AML-193 (cell line): ENCODE measurements at places on chromosomes 6 and 20.

- no peak for DNase-seq
Measured at GRCh38 chr6:43833996-43834390, 64.0 kb downstream of the VEGFA start.

GRCh38 chr6:2274981-2275891, 29.8 kb upstream of the GMDS start:
- no peak for DNase-seq

- no peak for DNase-seq
Measured at GRCh38 chr6:20882014-20882413, 347.8 kb downstream of the CDKAL1 start.

- no peak for DNase-seq
Measured at GRCh38 chr6:75427329-75427728, 66.3 kb downstream of the FILIP1 start.

GRCh38 chr20:15597306-15597705, 975.9 kb downstream of the KIF16B start:
- DNase-seq = no peak

GRCh38 chr6:16031278-16031981, 97.5 kb upstream of the MYLIP start:
- DNase-seq = no peak

DNA sequence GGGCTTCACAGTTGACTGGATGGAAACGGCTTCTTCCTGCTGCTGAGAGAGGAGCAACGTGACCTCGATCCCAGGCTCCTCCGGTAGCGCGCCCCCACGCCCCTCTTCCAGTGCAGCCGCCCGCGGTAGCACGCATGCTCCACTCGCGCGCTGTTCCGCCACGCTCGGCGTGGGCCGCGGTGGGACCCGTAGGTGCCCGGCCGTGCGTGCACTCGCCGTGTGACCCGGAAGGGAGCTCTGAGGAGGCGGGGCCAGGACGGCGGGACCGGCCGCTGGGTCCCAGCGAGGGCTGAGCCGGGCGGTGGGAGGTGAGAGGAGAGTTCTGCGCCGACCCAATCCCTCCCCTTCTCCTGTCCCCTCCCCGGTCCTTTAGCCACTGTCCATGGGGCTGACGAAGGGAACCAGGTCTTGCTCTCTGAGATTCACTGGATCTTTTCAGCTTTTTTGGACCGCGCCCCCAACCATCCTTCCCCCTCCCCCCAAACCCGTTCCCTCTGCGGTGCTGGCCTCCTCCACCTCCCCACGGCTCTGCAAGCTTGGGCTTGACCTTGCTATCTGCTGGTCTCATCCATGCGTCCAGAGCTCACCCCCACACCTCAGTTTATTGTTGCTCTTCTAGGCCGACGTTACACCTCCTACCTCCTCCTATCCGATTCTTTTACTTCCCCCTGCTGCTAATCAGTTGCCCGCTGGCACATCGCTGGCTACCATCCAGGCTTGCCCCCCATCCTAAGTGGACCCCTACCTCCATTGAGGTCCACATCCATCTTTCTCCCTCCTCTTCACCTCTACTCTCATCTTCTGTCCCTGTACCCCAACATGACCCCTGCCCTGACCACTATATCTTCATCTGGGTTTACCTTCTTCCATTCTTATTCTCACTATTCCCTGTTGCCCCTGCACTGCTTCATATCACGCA, at the start of gene CUL9:
TSS of gene CUL9 (plus strand) at position 255 of the 919 bp plus-strand sequence. CDS start 2,115 bp downstream, outside the sequence.
- peak; percentile 70 for DNase-seq

DNA sequence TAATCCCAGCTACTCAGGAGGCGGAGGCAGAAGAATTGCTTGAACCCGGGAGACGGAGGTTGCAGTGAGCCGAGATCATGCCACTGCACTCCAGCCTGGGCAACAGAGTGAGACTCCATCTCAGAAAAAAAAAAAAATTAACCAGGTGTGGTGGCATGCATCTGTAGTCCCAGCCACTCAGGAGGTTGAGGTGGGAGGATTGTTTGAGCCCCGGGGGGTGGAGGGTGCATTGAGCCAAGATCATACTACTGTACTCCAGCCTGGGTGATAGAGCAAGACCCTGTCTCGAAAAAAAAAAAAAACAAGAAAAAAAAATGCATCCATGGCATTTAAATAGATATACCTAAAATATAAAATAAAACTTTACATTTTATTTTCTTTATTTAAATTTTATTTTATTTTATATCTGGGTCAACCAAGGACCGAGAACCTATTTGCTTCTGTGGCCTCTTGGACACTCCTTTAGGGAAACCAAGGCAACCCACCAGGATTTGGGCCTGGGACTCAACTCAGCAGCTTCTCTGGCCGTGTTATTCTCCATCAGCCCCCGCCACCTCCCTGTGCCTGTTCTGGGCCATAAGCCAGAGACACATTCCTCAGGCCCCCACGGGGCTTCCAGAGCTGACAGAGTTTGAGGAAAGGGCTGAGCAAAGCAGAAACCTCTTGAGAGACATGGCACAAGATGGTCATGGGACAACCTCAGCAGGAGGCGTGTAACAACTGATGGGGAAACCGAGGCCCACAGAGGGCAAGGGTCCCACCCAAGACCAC, 6.2 kb downstream of the SNTA1 start:
- DNase-seq = no peak

GRCh38 chr6:292506-293192, 362 bp downstream of the DUSP22 start:
- DNase-seq = no peak

- DNase-seq = no peak
Measured at GRCh38 chr20:49601153-49601924, 33.4 kb upstream of the PTGIS start.

DNA sequence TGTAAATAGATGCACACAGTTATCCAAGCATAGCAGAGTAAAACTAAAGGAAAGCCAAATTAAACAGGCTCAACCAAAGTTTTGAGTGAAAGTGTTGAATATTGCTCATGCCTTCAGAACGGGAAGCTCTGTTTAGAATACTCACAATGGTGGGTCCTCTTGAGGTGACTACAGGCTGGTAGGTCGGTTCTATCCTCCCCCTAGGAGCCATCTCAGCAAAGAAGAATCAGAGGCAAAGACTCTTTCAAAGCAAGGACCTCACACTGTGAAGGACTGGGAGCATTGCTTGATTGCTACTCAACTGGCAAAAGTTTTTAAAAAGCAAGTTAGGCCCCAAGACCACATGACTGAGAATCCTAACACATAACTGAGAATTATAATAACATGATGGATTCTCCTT, 88.4 kb upstream of the JAG1 start:
- DNase-seq = no peak

- peak; percentile 16 for DNase-seq
Measured at GRCh38 chr20:36792422-36792821, 18.9 kb upstream of the DSN1 start.

DNA sequence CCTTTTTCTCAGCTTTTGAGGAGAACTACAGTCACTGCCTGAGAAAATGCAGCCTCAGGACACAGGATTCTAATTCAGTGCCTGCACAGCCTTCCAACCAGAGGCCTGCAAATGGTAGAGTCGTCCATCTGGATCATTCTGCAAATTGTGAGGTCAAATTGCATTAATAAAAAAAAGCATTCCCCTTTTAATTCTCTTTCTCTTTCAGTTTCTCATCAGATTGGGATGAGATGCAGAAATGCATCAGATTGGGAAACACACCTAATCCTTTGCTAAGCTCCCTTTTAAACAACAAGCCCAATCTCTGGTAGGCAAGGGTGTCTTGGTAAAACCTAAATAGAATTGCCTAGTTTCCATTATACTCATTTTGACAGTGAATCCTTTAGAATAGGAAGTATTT, 838.8 kb downstream of the MAFB start:
- no peak for DNase-seq

DNA sequence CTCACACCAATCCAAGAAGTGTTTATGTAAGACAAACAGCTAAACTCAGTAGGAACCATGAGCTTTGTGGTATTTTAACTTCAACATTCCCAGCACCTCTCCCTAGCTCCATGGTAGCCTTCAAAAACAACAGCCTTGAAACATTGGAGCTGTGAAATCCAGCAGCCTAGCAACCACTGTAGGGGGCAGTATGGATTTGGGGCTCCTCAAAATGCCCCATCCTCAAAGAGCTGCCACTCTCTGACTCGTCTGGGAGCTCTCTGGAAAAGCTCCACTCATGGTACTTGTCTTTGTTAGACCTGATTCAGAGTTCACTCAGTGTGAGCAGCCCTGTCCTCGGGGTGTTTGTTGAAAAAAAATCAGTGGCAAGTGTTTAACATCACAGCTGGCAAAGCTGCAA, 82.9 kb downstream of the KIF6 start:
- DNase-seq = no peak

DNA sequence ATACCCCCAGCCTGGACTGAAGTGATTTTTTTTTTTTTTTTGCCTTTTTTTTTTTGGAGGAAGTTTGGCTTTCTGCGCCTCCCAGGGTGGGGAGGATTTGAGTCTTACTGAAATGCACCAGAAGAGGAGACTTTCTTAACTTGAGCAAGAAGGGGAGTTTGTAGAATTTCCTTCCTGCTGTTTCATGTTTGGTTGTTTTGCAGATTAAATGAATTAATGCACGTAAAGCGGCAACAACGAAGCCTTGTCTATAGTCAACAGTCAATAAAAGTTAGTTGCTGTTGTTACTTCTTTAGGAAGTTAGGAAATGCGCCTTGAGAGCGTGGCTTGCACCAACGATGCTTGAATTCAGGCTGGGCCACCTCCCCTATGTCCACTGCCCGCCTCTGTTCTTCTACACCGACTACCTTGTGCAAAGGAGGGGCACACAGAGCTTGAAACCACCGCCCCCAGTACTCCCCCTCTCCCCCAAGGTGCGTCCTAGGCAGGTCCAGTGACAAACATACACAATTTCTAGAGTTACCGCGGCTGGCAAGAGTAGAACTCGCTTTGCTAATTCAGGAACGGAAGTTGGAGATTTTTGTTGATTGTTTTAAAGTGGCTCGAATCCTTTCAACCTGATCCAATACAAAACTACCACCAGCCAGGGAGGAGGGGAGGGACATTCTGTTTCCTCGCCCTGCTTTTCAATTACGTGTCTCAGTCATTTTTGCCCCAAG, 830 bp upstream of the CYP24A1 start:
- DNase-seq = no peak

DNA sequence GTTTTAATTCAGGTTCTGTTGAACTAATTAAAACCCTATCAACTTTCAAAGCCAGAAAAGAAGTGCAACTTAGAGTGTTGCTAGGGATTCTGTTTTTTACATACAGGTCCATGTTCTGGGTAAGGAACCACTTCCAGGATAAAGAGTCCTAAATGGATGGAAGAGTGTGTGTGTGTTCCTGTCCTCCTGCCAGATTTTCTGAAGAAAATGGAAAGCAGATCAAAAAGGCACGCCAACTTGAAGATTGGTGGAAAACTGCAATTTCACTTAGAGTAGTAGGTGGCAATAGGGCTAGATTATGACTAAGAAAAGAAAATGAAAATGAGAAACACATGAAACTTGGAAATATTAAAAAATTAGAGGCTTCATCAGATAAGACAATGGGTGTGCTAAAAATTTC, 85.3 kb downstream of the COL21A1 start:
- no peak for DNase-seq

DNA sequence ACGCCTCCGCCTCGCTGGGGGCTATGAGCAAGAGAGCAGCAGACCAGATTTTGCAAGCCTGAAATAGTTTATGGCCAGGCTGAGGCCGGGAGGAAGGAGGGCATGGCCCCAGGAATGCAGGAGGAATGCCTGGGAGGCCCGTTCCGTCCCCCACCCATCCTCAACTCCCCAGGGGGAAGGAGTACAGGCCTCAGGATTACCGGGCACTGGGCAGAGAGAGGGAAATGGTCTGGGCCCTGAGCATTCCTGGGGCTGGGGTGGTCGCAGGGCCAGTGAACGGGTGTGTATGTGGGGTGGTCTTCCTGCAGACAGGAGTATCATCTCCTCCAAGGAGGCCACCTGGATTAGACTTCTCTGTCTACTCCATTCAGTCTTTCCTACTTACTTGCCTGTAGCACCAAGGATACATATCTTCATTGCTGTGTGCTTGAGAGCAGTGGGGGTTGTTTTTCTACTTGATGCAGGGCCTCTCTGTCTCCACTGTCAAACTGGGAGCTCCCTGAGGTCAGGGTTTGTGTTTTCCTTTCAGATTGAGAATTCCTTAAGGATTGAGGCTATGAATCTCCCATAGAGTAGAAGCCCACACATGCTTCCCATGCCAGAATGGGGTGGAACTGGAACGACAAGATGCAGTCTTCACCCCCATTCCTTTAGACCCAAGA, 81.3 kb downstream of the VEGFA start:
- DNase-seq = no peak

GRCh38 chr6:43465948-43466347, 10.6 kb upstream of the DLK2 start:
- DNase-seq = no peak

DNA sequence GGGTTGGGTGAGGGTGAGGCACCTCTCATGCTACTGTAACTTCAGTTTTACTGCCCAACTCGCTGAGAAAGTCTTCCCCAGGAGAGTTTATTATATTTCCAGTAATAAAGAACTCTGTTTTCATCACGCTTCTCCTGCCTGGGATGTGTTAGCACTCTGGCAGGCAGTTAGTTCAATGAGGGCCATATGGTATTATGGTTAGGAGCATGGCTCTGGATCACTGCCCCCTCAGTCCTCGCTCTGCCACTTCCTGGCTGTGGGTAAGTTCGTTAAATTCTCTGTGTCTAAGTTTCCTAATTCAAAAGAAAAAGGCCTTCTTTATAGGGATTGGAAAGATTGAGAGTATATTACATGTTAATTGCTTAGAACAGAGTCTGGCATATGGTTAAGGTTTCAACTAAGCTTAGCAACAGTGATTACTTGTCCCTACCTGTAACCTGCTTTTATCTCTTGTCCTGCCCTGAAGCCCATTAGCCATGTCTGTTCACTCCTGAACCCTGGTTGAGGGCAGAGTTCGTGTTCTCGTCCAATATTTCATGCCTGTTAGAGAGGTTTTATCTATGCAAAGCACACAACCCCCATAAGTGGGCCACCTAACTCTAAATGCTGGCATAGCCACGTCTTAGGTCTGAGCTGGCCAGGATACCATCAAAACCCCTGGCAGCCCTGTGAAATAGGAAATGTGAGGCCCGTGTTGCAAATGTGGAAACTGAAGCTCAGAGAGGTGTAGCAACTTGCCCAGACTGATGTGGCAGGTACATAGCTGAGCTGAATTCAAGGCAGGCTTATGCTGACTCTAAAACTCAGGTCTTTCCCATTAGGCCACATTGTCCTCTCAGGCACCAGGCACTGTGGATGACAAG, 342.5 kb upstream of the JARID2 start:
- peak; percentile 78 for DNase-seq

DNA sequence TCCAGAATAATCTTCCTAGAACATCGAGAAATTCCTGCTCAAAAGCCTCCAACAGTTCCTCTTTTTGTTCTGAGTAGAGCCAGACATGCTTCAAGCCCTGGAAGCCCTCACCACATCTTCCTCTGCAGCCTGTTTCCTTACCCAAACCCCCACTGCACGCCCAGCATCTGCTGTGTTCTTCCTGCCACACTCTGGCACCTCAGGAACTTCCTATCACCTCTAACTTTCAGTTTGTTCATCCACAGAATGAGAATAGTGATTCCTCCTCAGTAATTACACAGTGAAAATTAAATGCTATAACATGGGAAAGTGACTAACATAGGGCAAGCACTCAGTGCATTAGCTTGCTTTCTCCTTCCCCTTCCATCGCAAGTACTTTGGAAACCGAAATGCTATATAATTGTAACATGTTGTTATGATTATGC, 26.3 kb downstream of the C6orf89 start:
- peak; percentile 94 for DNase-seq
